ENCODE measurements at places on chromosomes 16 and 17. TPM values are rescaled to one million over a fixed set of nuclear protein-coding genes. Genes with fewer than 3 reads are reported as not detected.

DNA sequence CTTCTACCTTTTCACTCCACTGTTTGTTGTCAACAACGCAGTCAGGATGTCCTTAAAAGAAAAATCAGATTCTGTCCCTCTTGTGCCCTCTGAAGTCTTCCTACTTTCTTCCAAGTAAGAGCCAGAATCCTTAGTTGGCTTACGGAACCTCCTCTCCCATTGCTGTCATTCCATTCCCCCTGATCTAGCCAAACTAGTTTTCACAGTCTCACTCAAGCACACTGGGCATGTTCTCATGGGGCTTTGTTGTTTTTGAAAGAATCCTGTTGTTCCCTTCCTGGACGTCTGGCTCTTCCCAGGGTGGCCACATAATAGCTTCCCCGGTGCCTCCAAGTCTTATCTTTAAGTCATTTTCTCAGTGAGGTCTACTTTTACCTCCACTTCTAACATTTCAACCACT is 158.6 kb upstream of the ELAC2 start:
- DNase-seq: no peak

DNA sequence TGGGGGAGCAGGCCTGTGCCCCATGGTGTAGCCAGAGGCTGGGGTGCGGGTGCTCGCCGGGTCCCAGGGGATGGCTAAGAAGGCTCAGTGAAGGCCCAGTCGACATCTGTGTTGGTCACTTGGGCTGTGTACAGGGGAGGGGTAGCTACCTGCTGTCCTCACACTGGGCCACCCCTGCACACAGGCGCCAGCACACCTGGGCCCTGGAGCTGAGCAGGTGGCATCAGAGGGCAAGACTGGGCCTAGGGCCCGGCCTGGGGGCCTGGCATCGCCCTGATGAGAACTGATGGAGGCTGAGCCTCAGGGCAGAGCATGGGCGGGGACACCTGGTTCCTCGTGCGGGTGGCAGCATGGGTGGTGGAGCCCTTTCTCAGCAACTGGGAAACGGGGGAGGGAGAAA is 870 bp upstream of the CTRB2 start:
- no peak for DNase-seq

- DNase-seq: no peak
These were observed 34.9 kb upstream of the TANC2 start for GRCh38 chr17:62931101-62931500.

Gene KRTAP4-5
- total RNA-seq: not detected

DNA sequence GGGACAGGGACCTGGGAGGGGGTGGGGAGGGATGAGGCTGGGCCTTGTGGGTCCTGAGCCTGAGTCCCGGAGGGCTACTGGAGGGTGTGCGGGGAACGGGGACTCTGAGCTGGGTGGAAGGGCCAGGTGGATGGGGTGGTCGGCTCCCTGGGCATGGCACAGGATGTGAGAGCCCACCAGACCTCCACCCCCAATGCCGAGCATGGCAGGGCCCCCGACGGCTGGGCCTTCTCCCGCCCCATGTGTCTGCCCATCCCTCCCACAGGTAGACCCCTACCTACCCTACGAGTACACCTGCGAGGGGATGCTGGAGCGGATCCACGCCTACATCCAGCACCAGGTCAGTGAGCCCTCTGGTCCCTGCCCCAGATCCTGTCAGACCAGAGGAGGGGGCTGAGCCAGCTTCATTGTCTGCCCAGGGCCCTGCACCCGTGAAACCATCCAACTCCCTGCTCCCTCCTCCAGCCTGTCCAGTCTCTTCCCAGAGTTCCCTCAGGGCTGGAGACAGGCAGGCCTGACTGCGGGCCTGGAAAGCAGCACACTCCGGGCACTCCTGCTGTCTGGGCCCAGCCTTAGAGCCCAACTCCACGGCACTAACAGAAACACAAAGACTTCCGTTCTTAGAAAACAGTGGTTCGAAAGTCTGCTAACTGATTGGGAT is 78.0 kb downstream of the MGAT5B start:
- no peak for DNase-seq

GRCh38 chr17:80866050-80866793 is 125.4 kb upstream of the CHMP6 start:
- DNase-seq: peak; percentile 72

Gene OTOP2
- not detected for total RNA-seq

GRCh38 chr17:41518789-41519449 is at the start of gene KRT15:
Gene KRT15 (minus strand): TSS chr17:41518890. CDS start chr17:41518827, 63 bp downstream.
- no peak for DNase-seq

DNA sequence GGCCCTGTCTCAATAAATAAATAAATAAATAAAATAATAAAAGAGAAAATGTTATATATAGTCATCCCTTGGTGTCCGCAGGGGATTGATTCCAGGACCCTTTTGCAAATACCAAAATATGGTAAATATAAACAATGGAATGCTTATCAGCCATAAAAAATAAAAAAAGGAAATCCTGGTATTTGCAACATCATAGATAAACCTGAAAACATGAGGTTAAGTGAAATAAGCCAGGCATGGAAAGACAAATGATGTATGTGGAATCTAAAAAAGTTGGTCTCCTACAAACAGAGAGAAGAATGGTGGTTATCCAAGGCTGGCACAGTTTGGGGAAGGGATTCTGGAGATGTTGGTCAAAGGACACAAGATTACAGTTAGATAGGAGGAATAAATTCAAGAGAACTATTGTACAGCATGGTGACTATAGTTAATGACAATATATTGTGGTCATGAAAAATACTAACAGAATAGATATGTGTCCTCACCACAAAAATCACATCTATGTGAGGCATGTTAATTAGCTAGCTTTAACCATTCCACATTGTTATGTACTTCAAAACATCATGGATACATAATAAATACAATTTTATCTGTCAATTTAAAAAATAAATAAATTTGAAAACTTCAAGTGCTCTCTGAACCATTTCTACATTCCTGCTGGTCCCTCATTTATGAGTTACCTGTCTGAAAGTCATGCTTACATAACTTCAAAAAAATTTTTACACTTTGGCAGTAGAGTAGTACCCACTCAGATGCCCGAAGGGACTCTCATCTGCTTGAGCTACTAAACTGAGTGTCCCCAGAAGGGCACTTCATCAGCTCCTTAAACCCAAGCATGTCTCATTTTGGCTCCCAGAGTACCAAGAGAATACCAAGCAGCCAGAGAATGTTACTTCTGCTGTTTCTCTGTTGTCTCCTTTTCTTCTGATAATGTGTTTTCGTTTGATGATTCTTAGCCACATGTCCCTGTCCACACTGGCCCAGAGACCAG is 26.6 kb downstream of the N4BP1 start:
- DNase-seq: no peak

DNA sequence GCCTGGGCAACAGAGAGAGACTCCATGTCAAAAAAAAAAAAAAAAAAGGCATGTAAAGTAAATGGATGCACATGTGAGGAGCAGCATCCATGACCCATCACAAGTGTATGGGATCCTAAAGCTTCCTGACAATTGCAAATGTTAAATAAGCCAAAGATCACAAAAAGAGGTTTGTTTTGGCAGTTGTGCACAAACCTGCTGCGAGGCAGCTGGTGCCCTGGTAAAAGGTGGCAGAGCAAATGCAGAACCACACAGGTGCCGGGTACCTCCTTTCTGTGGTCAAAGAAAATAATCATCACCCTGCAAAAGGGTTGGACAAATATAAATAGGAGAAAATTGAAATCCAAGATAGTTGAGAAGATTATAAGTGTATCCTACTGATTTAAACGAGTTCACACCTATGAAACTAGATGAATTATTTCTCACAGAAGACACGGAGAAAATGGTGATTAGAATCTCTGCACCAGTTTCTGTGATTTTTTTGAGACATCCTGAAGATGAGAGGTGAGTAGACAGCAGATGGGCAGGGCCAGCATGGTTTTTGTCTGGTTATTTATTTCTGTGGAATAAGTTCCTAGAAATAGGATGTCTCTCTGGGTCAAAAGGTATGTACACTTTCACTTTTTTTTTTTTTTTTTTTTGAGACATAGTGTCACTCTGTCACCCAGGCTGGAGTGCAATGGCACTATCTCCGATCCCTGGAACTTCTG is 291.3 kb downstream of the CDH13 start:
- DNase-seq: no peak

DNA sequence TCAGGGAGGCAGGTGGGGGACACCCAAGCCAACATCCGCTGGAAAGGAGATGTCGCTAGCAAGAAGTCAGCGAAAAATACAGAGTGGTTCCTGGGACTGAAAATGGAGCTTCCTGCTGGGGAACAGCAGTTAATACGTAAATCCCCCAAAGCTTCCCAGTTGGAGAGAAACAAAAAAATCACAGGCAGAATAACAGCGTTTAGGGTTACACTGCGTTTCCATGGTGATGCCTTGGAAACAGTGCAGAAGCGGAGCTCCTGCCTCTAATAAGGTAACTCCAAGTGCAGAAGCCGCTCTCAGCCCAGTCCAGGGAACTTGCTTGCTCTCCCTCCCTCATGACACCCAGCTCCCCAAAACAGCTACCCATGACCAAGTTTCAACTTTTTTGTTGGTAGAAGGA is 73.4 kb downstream of the PLD6 start:
- no peak for DNase-seq

Gene ADAP2
- 12.5 TPM for total RNA-seq

DNA sequence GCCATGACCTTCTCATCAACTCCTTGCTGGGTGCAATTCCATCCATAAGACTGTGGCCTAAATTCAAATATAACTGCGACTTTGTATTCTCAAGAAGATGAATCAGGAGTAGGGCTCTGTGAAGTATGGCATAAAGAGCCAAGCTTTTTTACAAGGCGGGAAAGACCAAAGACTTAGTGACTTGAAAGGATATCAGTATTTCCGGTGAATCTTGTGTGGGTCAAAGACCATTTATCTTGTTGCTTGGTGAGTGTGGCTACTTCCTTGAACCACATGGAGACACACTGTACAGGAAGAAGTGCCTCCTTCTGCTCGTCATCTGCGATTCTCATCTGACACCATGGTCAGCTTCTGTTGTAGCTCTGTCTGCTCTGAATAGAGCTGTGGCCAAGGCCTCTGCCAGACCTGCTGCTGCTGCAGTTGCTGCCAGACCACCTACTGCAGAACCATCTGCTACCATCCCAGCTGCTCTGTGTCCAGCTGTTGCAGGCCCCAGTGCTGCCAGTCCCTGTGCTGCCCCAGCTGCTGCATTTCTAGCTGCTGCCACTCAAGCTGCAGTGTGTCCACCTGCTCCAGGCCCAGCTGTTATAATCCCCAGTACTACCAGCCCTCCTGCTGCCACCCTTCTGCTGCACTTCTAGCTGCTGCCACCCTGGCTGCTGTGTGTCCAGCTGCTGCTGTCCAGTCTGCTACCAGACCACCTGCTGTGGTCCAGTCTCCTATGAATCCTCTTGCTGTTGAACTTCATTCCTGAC is 6.1 kb upstream of the KRTAP2-4 start:
- no peak for DNase-seq

DNA sequence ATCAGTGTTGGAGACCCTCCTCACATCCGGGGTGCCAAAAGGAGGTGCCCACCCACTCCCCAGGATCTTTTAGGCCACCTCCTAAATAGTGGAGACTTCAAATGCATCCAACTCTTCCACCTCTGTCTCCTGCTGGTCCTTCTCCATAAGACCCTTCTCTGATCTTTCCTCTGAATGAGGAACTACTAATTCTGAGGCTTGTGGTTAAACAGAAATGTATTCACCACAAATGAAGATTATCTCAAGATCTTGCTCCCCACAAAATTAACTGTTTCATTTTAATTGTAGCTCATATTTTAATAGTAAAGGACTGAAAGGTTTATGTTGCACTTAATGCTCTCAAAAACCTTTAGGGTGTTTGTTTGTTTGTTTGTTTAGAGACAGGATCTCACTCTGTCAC is 34.1 kb downstream of the TLE7 start:
- no peak for DNase-seq

Gene CORO7
- total RNA-seq: 41.9 TPM

GRCh38 chr17:39924691-39925055 is 2.7 kb downstream of the ORMDL3 start:
- no peak for DNase-seq

Gene ABCC6
- total RNA-seq: 0.53 TPM

Gene MAPK7
- total RNA-seq: 146 TPM

- no peak for DNase-seq
These were observed 98.2 kb upstream of the GNAO1 start for GRCh38 chr16:56093055-56093454.

Gene CHD9NB
- total RNA-seq: 0.43 TPM

DNA sequence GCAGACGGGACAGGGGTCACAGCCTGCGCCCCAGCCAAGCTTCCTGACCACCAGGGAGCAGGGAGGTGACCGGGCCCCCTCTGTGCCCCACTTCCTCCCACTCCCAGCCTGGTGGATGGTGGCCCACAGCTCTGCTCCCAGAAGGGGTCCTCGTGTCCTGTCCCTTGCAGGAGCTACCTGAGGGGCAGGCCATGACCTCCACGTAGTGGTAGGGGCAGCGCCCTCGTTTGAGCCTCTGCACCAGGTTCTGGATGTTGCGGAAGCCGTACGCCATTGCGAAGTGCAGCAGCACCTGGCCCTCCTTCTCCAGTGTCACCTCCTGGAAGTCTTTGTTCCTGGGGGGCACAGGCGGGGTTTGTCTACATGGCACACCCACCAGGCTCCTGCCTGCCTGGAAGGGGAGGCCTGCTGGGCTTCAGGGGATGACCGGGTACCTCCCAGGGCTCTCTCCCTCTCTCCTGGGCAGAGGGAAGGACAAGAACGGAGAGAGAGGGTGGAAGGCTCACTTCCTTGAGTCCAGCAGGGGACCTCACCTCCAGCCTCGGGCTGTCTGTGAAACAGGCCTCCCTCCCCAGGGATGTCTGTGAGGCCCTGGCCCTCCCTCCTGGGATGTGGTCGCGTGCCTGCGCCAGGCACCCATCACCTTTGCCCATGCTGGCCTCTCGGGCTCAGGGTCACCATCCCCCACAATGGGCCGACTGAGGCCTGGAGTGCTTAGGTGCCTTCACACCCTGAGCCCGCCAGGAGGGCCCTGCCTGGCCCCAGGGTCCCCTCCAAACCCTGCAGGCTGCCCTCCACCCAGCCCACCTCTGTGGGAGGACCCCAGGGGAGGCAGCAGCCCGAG is 4.0 kb downstream of the HAGHL start:
- no peak for DNase-seq

DNA sequence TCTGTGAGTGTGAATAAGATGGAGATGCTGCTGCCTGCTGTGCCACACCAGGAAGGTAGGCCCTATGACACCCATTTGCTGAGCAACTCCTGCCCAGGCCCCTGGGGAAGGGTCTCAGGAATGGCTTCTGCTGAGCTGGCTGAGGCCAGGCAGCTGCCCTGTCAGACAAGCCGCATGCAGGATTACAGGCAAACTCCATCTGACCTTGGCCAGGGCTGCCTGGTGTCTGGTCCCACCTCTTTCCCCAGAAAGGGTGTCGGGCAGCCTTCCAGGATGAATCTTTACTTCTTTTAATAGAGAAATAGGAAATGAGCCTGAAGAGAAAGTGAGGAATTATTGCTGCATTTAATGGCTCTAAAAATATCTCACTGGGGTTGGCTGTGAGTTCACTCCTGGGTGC is 182.5 kb downstream of the IRX5 start:
- no peak for DNase-seq

Data from ascending aorta (tissue), 2 donors.